ENCODE measurements at places on chromosomes 3 and 15.

GRCh38 chr3:61616586-61616985 is 55.2 kb downstream of the PTPRG start:
- DNase-seq = no peak

DNA sequence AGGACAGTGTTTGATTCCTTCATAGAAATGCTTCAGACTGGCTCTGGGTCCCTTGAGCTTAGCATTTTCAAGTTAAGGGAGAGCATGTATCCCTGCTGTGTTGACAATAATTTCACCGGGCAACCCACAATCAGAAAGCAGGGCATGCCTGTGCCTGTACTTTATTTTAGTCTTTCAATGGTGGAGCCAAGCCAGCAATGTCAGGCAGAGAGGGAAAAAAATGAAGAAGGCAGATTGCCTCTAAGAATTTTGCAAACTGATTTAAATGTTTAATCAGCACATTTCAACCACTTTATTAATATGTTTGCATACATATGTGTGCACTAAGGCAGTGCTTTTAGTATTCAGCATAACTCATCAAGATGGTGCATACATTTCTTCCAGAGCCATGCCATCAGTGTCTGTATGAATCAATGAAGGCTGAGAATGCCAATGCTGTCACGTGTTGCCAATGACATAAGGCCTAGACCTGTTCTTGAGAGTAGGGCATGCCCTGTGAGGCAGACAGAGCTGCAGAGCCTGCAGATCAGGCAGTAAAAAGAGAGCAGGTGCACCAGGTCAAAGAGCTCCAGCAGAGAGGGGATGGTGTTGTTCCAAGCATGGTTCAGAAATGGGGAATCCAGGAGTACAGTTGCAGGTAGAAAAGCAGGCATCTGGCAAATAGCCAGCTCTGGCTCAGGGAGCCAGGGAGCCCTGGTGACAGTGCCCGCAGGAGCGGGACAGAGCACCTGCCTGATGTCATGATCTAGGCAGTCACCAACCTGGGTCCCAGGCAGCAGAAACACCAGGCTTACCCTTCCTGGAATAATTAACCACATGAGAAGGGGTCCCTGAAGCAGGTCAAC is 508.5 kb downstream of the GABRG3 start:
- peak; percentile 34 for DNase-seq

DNA sequence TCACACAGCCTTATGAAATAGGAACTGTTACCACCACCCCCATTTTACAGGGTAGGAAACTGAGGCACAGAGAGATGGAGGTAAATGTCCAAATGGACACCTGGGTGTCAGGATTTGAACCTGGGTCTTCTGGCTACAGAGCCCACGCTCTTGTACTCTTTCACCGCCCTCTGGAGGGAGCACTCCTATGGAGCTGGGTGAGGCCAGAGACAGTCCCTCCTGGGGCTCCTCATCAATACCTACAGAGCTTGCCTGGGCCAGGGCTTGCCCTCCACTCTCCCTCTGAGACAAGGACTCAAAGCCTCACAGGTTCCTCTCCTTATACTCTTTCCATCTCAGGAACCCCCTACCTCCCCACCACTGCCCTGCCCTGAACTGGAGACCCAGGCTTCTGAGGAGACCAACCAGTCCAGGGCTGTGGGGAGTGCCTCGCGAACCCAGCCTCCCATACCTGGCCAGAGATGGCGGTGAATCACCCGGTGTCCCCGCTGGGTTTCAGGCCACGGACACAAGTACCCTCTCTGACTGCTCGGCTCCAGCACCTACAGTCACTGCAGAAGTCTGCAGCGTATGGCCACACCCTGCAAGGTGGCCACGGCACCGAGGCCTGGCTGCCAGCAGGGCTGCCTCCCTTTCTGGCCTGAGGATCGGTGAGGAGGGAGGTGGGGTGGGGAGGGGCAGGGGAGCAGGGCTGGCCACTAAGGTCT is 22.1 kb upstream of the ATP2B2 start:
- DNase-seq = no peak

DNA sequence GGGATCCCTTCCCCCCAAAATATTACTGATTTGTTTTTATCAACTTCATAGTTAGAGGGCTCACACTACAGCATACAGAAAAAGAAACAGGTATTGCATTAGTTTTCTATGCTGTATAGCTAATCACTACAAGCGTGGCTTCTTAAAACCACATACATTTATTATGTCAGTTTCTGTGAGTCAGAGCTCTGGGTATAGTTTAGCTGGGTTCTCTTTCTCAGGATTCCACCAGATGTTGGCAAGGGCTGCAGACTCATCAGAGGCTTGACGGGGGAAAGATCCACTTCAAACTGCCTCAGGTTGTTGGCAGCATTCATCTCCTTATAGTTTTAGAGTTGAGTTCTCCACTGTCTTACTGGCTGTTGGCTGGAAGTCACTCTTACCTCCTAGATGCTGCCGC is 328.0 kb downstream of the NLGN1 start:
- DNase-seq = no peak

GRCh38 chr15:37138591-37139215 is 38.4 kb upstream of the MEIS2 start:
- no peak for DNase-seq

DNA sequence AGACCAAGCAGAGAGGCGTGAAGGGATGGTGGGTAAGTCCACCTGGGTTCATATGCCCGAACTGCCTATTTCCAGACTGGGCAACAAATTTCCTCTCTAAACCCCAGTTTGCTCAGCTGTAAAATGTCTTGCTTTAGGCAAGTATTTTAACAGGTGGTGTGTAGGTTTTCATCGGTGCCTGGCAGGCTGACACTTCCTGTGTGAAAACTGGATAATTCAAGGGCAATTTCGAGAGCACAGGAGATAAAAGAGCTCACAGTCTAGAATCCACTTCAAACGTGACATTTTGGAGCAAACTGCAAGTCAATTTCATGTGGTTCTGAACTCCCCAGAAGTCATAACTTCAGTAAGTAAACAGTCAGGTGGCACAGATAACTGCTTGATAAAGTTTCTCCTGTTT is 112.2 kb downstream of the OXNAD1 start:
- peak; percentile 75 for DNase-seq

GRCh38 chr3:195546130-195546560 is 3.0 kb upstream of the PPP1R2 start:
- DNase-seq = no peak

DNA sequence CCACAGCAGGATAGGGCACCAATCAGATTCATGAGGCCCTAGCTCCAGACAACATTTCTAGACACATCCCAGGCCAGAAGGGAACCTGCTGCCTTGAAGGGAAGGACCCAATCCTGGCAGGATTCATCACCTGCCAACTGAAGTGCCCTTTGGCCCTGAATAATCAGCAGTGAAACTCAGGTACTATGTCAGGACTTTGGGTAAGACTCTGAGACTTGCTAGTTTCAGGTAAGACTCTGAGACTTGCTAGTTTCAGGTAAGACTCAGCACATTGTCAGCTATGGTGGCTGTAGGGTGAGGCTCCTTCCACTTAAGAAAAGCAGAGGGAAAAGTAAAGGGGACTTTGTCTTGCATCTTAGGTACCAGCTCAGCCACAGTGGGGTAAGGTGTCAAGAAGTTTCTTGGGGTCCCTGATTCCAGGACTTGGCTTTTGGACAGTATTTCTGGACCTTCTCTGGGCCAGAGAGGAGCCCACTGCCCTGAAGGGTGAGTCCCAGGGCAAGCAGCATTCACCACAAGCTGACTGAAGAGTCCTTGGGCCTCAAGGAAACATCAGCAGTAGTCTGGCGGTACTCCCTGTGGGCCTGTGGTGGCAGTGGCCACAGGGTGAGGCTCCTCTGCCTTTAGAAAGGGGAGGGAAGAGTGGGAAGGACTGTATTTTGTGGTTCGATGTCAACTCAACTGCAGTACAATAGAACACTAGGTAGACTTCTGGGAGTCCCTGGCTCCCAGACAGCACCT is 13.7 kb upstream of the COL8A1 start:
- no peak for DNase-seq

DNA sequence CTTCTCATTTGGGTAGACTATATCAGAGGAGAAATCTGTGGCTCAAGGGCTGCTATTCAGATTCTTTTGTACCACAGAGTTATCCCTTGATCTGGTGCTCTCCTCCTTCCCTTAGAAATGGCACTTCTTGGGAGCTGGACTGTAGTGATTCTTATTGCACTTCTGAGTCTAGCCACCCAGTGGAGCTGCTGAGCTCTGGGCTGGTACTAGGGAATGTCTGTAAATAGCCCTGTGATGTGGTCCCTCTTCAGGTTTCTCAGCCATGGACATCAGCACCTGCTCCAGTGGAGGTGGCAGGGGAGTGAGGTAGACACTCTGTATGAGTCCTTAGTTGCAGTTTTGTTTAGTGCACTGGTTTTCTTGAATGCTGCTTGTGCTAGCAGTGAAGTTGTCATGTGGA is 1292.6 kb downstream of the SI start:
- DNase-seq = no peak

DNA sequence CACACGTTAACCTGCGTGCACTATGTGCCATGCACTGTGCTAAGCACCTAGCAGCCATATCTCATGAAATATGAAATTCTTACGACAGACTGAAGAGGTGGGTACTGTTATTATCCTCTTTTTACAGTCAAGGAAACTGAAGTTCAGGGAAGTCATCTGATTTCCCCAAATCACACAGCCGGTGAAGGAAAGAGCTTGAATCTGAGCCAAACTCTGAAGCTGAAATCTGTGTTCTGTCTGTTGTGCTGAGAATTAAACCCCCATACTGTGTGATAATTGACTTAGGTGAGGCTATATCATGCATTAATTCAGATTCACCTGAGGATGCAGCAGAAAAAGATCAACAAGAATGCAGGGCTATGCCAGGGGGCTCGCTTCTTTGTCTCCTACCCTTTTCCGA is 475 bp downstream of the FAM107A start:
- no peak for DNase-seq

- DNase-seq = no peak
Measured at GRCh38 chr15:92749216-92749615, 93.6 kb upstream of the FAM174B start.

- DNase-seq = no peak
Measured at GRCh38 chr3:183356920-183357319, 71.5 kb downstream of the MCF2L2 start.

- DNase-seq = peak; percentile 15
Measured at GRCh38 chr15:33737687-33738601, 230.4 kb upstream of the CHRM5 start.

DNA sequence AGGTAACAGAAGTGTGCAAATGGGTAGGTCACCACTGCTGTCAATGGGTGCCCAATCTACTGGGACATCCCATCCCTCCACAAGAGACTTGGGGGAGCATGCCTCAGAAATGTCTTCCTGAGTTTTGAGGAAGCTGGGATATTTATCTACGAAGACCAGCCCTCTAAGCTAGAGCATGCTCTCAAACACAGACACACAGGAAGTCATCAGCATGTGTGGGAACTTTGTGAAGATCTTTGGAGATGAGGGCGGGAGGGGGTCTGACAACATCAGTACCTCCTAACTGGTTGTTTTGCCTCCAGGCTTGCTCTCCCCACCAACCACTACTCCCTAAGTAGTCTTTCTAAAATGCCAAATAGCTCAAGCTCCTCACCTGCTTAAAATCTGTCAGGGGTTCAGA is 3.5 kb upstream of the MEF2A start:
- no peak for DNase-seq

DNA sequence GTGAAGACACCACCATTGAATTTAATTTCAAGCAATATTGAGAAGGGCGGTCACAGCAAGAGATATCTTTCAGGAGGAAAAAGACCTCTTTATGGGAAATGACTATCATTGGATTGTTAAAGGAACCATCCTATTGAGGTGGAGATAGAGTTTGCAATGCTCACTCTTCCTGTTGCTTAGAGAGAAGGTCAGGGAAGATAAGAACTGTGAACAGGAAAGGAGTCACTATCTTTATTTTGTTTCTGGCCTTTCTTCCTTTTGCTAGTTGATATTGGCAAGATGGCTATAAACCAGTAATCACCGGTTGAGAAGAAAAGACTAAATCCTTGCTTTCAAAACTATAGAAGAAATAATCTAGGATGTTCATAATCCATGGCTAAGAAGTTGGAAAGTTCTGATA is 112.1 kb upstream of the TMEM108 start:
- DNase-seq = no peak

DNA sequence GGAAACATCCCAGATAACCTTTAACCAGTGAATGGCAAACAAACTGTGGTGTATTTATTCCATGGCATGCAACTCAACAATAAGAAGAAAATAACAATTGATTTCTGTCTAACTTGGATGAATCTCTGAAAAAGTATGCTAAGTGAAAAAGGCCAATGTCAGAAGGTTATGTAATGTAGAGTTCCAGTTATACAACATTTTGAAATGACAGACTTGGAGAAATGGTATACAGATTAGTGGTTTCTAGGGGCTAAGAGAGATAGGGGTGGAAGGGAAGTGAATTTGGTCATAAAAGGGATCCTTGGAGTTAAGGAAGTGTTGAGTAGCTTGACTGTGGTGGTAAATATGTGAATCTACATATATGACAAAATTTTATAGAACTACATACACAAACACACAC is 269.4 kb upstream of the SUCLG2 start:
- no peak for DNase-seq

DNA sequence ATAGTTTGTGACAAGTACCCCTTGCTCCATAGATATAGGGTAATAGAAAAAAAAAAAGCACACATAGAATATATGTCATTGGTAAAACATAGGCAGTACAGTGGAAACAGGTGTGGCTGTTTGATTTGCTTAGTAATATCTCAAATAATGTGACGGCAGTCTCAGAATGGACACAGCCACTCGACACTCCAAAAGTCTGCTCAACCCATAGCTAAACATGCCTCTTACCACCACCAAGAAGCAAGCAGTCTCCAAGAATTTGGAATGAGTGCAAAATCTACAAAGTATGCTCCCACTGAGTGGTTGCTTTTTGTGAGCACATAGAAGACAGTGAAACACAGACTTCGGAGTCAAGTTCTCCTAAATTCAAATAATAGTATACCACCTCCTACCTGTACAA is 43.0 kb downstream of the RAB27A start:
- no peak for DNase-seq

DNA sequence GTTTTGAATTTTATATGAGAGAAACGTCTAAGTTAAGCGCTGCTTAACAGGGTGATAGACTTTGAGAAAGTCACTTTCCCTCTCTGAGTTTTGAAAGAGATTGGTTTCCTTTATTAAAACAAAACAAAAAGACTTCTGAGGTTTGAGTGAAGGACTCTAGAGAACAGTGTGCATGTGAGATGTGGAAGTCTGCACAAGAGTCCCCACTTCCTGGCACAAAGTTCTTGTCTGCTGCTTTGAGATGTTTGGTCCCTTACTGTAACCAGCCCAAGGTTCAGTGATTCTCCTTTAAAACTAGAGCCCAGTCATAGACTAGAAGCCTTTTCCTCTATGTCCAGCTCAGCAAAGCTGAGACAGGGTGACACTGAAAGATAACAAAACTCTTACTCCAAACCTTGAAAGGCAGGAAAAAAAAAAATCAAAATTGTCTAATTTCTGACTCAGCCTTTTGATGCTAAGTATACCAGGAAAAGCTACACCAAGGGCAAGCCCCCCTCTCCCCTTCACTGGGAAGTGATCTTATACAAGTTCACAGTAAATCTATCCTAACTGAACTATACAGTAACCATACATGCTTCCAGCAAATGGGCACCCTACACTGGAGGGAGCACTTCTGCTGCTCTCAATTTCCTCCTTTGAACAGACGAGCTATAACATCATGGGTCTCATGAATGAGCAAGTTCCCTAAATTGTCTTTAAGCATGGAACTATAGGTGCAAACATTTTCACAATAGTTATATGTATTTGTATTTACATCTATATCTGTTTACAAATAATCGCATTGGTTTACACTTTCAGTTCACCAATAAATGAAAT is 2.3 kb downstream of the POPDC2 start:
- DNase-seq = no peak

GRCh38 chr15:78641102-78641748 is at the start of gene CHRNB4:
Gene CHRNB4, minus strand, starts transcription at chr15:78641210. Its CDS starts 77 bp downstream, at chr15:78641133.
- no peak for DNase-seq

Measured in NCI-H774 (cell line).